ENCODE measurements at places on chromosomes 2 and 18. TPM values are rescaled to one million over a fixed set of nuclear protein-coding genes. Genes with fewer than 3 reads are reported as not detected.

Gene GKN2
- not detected for total RNA-seq

DNA sequence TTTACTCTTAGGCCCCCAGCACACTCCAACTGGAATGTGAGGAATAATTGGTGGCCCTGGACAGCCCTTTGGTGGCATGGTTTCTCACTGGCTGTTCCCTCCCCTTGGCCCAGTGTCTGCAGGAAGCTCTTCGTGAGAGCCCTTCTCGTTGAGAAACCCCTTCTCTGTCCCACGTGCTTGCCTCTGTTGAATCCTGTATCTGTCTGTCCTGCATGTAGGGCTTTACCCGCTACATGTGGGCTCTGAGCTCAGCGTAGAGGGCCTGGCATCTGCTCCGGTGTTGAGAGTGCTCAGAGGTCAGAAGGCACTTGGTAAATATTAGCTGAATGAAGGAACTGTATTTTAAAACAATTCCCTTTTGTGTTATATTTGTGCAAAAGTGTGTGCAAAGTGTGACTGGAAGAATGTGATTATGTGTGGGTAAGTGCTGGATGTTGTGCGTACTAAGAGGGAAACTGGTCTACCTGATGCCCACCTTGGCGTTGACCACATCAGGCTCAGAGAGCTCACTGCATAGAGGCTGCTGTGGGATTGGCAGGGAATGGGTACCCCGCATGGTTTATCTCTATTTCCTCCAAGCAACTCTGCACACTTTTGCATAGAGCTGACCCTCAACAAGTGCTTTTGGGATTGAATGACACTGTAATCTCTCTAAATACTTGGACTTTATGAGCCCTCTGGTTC, 40.0 kb downstream of the RNF144A start:
- DNase-seq = no peak

DNA sequence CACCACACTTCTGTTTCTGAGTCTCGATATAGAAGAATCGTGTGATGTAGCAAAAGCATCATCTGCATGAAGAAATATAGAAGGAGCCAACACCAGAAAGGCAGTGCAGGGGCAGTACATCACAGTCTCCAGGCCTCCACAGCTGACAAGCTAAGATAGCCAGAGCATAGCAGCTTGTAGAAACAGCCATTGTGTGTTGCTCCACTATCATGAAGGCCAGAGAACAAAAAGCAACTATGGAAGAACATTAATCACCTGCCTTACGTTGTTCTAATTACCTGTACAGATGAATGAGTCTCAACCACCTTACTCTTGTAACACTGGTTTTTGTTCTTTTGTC, 129.0 kb downstream of the RND3 start:
- no peak for DNase-seq

DNA sequence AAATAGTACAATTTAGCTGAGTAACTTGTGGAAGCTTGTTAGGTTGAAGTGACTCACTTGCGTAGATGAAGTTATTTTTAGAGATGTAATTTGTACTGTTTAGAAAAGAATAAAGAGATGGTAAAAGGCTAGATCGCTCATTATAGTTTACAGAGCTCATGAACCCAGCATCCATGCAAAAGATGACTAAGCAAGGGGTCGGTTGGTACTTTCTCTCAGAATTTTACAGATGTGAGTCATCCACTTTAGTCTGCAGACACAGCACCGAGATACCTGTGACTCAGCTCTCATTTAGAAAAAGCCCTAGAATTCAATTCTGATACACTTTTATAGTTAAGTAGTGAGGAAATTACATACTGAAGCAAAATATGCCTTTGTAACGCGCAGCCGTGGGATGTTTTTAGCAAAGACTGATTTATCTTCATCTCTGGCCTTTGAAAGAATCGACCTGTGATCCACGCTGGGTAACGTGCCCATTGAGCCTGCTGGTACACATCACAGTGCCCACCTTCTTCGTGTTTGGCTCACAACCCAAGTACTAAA, 116.5 kb upstream of the FOSL2 start:
- DNase-seq = no peak

Gene CFAP53
- 0.28 TPM for total RNA-seq

DNA sequence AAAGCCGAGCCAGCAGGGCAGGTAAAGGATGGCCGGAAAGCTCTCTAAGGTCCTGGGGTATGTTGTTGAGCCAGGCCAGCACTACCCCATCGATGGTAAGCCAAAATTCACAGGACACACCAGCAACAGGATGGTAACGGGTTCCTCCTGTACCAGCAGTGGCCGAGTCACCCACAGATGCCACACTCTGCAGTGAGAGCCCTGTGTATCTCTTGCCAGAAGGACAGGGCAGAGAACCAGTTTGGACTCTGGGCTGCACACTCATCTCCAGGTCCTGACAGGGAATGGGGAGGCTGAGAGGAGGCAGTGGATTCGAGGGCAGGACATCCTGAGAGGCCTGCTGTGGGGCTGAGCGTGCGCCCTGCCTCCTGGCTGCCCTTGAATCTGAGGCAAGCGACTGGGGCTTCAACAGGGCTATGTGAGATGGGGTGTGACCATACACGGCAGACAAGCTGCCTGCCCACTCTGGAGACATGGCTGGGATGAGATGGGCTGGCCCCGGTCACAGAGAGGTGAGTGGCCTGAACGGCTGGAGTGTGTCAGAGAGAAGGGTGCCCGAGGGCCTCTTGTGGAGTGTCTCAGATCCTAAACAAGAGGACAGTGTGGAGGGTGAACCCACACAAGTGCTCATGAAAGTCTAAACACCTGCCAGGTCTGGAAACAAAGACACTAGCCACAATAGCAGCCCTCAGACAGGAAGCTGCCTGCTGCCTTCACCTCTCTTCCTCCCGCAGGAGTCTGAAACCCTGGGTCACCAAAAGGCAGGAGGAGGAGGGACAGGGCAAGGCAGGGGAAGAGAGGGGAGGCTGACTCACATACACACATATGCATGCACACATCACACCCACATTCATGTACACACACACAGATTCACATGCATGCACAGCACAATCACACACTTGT, 182.3 kb downstream of the LOXHD1 start:
- no peak for DNase-seq

DNA sequence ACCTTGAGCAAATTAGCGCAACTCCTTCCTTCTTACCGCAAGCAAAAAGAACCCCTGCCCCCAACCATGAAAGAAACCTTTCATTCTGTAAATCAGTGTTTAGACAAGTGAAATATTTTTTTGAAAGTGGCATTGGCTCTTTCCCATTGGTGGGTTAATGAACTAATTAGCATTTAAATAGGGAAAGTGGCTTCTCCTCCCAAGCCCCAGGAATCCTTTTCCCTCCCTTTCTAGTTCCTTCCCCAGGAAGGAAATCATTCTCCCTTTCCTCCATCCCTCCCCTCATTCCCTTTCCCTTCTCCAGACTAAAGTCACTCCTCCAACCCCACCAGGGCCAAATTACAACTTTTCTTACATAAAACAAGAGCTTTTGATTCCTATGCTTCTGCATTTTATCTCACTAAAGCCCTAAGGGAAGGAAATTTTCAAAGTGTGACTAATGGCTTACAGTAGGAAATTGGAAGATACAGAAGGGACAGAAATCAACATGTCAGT, 22.9 kb upstream of the TYMS start:
- no peak for DNase-seq

DNA sequence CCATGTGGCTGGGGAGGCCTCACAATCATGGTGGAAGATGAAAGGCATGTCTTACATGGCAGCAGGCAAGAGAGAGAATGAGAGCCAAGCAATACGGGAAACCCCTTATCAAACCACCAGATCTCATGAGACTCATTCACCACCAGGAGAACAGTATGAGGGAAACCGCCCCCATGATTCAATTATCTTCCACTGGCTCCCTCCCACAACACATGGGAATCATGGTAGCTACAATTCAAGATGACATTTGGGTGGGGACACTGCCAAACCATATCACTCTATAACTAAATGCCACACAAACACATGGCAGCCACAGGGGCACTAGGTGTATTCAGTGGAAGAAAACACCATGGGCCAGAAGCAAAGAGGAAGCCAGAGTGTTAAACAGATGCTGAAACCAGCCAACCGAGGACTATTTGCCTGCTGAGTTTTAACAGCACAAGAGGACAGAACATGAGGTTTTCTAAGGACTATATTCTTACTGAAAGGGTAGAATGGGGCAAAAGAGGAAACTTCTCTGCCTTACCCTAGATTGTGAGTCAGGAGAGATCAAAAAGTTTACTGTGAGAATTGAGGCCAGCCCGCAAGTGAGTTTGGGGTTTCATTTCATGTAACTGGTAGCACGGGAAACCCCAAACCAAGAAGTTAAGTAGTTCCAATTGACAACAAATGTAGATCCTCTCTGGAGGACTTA, 49.2 kb downstream of the SIGLEC15 start:
- no peak for DNase-seq

Gene CAPN14
- 0.09 TPM for total RNA-seq

GRCh38 chr2:153477636-153478288, 800 bp downstream of the RPRM start:
- peak; percentile 35 for DNase-seq

DNA sequence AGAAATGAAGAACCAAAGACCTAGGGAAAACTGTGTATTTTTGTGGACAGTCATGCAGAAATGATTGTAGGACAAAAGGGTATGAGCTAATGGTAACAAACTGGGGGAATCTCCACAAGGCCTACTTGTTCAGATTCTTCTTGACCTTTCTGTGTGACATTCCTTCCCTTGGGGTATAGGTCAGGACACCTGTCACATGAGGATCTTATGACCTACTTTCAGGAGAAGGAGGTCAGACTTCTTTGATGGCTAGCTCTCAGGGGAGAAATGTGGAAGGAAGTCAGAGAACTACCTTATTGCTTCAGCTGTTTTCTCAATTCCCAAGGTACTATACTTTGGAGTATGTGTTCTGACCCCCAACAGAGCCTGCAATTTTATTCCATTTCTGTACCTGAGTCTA, 40.7 kb upstream of the TANK start:
- DNase-seq = no peak

DNA sequence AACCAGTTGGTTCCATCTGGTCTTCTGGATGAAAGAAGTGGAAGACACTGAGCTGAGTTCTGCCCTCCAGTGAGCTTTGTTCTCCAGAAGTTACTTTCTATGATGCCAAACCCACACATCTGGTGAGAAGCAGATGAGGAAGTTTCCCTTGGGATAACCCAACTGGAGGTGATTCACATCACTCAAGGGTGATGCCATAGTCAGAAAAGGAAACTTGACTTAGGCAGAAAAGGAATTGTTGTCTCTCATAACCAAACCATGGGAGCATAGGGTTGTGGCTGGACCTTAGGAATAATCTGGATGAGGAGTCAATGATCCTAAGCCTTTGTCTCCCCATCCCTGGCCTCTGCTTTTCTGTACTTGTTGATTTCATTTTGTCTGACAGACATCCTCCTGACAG, 43.7 kb downstream of the CDC42EP3 start:
- no peak for DNase-seq
